ENCODE measurements at places on chromosomes 6 and 20. TPM values are rescaled to one million over a fixed set of nuclear protein-coding genes. Genes with fewer than 3 reads are reported as not detected.

Gene HAO1
- under 0.01 TPM for total RNA-seq

Gene IYD
- not detected for total RNA-seq

Gene RAB32
- total RNA-seq: 6.9 TPM

Gene MATN4
- under 0.01 TPM for total RNA-seq

Gene LPA
- 1.2 TPM for total RNA-seq

Gene CLIC5
- 1.2 TPM for total RNA-seq

Gene SPEF1
- 0.41 TPM for total RNA-seq

Gene PRSS16
- 0.41 TPM for total RNA-seq

Gene CST1
- not detected for total RNA-seq

Gene DTD1
- total RNA-seq: 98.2 TPM

Gene CYP21A2
- under 0.01 TPM for total RNA-seq

Gene SAPCD1
- total RNA-seq: 0.82 TPM

Gene FKBP1C
- total RNA-seq: 0.41 TPM

Gene BACH2
- total RNA-seq: 48.9 TPM

Gene HLA-G
- not detected for total RNA-seq

Gene PRSS35
- total RNA-seq: 2.0 TPM

Gene CSNK2A1
- total RNA-seq: 179 TPM

Gene PTK6
- total RNA-seq: not detected

Gene GRM1
- total RNA-seq: 14.3 TPM

Gene NTSR1
- 4.9 TPM for total RNA-seq

Gene SNX14
- 291 TPM for total RNA-seq

Gene FNDC1
- total RNA-seq: 1.2 TPM

Gene BPIFB2
- not detected for total RNA-seq

Gene SDCBP2
- total RNA-seq: 3.3 TPM
